ENCODE measurements at places on chromosomes 3 and 15.

DNA sequence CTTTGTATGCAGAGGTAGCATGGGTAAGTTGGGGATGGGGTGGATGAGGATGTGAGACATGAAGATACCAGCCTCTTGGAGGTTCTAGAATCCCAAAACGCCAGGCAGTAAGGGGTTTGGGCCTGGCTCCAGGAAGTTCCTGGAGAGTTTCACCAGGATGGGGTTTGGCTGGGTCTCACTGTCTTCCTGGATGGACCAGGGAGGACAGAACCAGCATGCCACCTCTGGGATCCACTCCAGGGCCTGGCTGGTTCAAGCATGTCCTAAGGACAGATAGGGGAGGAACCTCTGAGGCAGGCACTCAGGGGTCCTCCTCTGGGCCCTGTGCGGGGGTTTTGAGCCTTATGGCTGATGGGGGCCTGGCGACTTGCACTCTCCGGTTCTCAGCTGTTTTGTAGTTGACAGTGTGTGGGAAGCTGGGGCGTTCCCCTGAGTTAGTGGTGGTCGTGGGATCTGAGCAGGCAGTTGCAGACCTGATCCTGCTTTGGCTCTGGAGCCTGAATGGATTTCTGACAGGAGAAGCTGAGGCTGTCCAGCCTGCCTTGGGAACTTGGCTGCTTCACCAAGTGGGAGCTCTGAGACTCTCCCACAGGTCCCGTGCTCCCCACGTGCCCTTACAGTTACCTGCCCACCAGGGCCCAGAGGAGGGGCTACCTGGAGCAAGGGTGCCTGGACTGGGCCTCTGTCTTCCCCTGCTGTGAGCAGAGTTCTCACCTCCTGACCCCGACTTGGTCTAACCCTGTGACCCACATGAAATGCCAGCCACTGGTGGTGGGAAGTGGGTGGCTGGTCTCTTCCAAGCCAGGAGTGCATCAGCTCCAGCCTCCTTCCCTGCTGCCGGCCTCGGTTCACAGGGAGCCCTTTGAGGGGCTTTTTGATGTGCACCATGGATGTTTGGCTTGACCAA is 128.4 kb downstream of the EEFSEC start:
- DNase-seq, result no peak

- no peak for DNase-seq
Observed at GRCh38 chr3:143478115-143478693, 358.6 kb downstream of the CHST2 start.

DNA sequence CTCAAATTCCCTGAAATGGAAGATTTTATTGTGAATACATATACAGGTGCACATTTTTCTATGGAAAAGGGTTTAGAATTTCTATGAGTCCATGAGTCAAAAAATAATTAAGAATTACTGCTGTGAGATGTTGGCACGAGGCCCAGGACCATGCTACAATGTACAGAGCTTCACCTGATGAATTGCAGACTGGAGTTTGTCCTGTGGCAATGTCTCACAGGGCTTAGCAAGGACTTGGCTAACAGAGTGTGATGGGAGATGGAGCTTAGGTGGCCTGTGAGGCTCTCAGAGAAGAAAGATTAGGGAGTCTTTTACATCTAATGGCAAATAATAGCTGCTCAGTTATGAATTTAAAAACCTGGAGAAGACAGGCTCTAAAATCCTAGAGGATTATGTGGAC is 219.5 kb upstream of the CBLB start:
- DNase-seq, result no peak

GRCh38 chr3:41088882-41089281 is 110.4 kb upstream of the CTNNB1 start:
- no peak for DNase-seq

GRCh38 chr3:178341636-178342035 is 194.6 kb upstream of the KCNMB2 start:
- DNase-seq, result no peak

DNA sequence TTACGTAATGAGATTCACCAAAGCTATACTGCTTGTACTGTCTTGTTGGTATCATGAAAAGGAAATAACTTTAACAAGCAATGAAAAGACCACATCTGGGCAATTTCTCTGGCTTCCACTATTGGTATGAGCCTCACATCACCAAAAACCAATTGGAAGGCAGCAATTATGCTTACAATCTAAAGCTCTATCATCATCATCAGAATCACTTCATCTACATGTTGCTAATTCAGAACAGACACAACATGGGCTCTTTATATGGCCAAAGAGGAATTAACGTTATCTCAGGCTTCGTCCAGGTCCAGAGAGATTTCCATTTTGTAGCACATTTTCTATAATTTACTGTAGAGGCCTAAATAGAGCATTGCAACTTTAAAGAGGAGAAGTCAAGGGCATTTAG is 36.6 kb upstream of the SLCO3A1 start:
- no peak for DNase-seq

- no peak for DNase-seq
Observed at GRCh38 chr3:52234516-52235447, 4.2 kb downstream of the TWF2 start.

- no peak for DNase-seq
Observed at GRCh38 chr15:60576044-60576443, 97.1 kb upstream of the ICE2 start.

DNA sequence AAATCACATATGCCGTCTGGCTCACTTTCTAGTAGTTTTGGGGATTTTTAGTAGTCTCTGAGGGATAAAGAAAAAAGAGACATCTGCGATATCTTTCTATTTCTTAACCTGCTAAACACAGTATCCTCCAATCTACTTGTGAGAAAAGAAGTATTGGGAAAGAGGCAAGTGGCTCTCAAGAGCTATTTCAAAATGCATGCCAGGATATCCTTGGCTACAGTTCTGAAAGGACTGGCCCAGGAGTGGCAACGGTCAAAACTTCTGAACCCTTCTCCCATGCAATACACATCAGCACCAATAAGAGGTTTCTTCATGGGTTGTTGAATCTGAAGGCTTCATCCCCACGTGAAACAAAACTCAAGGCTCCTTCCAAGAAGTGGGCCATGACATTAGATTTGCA is 204.0 kb upstream of the WNT5A start:
- DNase-seq, result no peak

GRCh38 chr3:150736903-150737832 is 25.8 kb downstream of the SIAH2 start:
- no peak for DNase-seq
